ENCODE measurements at places on chromosomes 1 and 21. TPM values are rescaled to one million over a fixed set of nuclear protein-coding genes. Genes with fewer than 3 reads are reported as not detected.

- no peak overlapping the region for H3K4me3 ChIP-seq
- H3K27me3 ChIP-seq = no peaks in the 10 kb centered on the region
- no peaks in the 10 kb centered on the region for H3K36me3 ChIP-seq
These were observed 4.8 kb upstream of the EDARADD start for GRCh38 chr1:236389253-236389652.

DNA sequence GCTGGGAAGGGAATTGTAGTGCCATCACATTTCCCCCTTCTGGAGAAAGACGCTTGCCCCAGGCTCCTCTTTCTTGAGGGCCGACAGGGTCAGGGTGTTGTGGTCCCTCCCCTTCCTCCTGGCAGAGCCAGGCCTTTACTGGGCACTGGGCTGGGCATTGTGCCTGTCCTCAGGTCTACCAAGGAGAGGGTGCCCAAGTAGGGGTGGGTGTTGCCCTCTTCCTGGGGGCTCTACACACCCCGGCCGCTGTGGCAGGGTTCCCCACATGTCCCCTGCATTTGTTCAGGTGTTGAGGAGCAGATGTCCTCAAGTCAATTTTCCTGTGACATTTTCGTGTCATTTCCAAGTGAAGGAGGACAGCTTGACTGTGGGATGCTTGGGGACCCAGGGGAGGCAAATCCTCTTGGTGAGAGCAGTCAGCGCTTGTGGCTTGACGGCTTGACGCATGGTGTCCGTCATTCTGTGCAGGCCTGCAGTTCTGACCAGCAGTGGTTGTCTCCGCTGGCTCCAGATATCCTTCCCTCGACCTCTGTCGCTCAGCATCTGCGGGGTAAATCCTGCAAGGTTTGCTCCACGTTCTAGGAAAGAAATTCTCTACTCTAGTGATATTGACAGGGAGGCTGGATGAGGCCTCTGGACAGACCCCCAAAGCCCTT is 181.9 kb upstream of the VAMP3 start:
- no peaks in the 10 kb centered on the region for H3K4me1 ChIP-seq
- no peaks in the 10 kb centered on the region for H3K27me3 ChIP-seq
- H3K36me3 ChIP-seq = no peaks in the 10 kb centered on the region
- no peak overlapping the region for H3K4me3 ChIP-seq
- H3K27ac ChIP-seq = no peak overlapping the region

DNA sequence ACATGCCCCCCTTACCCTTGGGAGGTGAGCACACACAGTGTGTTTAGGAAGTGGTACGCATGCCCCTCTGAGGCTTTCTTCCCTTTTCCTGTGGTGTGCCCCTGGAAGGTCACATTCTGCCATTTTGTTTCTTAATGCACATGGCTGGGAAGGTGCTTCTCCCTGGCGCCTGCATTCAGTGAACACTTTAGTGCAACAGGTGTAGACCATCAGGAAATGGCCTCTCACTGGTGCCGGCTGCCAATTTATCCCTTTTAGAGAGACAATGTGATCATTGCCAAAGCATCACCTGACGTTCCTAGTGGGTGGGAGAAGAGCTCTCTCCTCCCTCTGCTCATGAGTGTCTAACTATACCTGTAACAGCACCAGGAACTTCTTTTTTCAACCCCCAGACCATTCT is 51.8 kb upstream of the PDE9A start:
- no peak for DNase-seq
- H3K27me3 ChIP-seq = no peaks in the 10 kb centered on the region
- H3K4me3 ChIP-seq = no peak overlapping the region
- H3K36me3 ChIP-seq = no peaks in the 10 kb centered on the region
- H3K4me1 ChIP-seq = no peaks in the 10 kb centered on the region
- H3K27ac ChIP-seq = no peak overlapping the region

GRCh38 chr1:179816196-179816960 is 61.2 kb downstream of the TOR1AIP2 start:
- peaks cover 18% of the 10 kb centered on the region for H3K4me1 ChIP-seq
- H3K27ac ChIP-seq = no peak overlapping the region
- peaks cover 20% of the 10 kb centered on the region for H3K27me3 ChIP-seq
- H3K36me3 ChIP-seq = no peaks in the 10 kb centered on the region
- peak; percentile 21 for DNase-seq
- H3K4me3 ChIP-seq = no peak overlapping the region

DNA sequence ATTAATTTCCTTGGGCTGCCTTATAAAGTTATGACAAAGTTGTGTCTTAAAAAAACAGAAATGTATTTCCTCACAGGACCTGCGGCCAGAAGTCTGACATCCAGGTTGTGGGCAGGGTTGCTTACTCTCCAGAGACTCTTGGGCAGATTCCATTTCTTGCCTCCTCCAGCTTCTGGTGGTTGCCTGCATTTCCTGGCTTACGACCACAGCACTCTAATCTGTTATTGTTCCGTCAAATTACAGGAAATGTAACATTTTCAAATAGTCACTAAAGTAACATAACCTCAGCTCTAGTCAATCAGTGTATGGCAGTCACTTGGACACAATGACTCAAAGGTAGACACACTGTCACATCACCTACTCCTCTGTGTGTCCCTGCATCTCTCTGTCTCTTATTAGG is 226.8 kb downstream of the DNAH14 start:
- peak; percentile 75 for DNase-seq
- no peaks in the 10 kb centered on the region for H3K4me1 ChIP-seq
- no peaks in the 10 kb centered on the region for H3K27me3 ChIP-seq

DNA sequence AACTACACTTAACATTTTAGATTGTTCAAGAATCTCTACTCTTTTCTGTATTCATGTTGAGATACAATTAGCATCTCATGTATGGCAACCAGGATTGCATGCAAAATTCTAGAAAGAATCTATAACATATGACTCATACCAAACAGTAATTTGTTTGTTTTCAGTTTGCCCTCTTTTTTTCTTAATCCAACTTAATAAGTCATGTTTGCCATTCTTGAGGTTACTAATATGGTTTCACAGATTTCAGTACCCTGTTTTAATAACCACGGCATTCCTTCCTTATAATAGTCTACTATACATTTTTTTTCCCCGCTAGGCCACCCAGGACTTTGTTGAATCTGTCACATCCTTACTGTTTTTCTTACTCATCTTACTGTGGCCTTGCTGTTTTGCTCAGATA is 140.8 kb downstream of the FMN2 start:
- H3K27ac ChIP-seq = peak overlapping the region; percentile 29
- peak; percentile 75 for DNase-seq
- peaks cover 12% of the 10 kb centered on the region for H3K4me1 ChIP-seq
- H3K4me3 ChIP-seq = no peak overlapping the region
- H3K27me3 ChIP-seq = no peaks in the 10 kb centered on the region

- no peak overlapping the region for H3K4me3 ChIP-seq
- no peak overlapping the region for H3K27ac ChIP-seq
- H3K36me3 ChIP-seq = no peaks in the 10 kb centered on the region
These were observed 13.5 kb downstream of the LDLRAP1 start for GRCh38 chr1:25556791-25557476.

DNA sequence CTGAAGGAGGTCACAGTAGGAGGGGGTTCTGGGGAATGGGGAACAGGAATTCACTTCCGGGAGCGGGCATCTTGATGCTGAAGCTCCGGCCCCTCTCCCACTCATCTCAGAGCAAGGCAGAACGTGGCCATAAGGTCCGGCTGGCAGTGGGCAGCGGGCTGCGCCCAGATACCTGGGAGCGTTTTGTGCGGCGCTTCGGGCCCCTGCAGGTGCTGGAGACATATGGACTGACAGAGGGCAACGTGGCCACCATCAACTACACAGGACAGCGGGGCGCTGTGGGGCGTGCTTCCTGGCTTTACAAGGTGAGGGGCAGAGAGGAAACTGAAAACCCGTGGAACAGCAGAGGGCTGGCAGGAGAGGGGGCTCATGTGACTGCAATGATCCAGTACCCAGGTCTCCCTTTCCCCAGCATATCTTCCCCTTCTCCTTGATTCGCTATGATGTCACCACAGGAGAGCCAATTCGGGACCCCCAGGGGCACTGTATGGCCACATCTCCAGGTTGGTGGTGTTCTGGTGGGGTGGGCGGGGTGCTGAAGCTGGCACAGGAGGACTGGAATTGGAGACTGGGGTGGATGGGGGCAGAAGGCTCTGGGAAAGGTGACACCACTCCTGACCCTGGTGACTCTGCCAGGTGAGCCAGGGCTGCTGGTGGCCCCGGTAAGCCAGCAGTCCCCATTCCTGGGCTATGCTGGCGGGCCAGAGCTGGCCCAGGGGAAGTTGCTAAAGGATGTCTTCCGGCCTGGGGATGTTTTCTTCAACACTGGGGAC is 3.0 kb downstream of the SLC27A3 start:
- H3K27ac ChIP-seq = no peak overlapping the region
- H3K4me1 ChIP-seq = peaks cover 11% of the 10 kb centered on the region
- no peak overlapping the region for H3K4me3 ChIP-seq
- no peaks in the 10 kb centered on the region for H3K27me3 ChIP-seq
- H3K36me3 ChIP-seq = no peaks in the 10 kb centered on the region

DNA sequence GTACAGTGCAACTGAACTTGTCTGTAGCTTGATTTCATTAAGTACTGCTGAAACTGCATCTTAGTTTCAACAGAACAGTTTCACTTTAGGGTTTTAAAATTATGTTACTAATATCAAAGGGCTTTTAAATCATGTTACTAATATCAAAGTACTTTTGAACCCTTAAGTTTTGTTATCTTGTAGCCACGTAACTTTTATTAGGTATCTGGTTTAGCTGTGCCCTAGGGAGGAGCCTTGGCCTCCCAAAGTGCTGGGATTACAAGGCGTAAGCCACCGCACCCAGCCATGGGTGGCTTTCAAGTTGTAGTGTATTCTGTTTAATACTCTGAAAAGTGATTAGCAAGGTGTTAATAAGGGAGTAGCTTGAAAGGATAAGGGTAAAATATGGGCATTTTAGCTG is 2.0 kb downstream of the KDM4A start:
- DNase-seq = no peak
- peaks cover 4% of the 10 kb centered on the region for H3K4me1 ChIP-seq
- peaks cover 6% of the 10 kb centered on the region for H3K36me3 ChIP-seq
- no peaks in the 10 kb centered on the region for H3K27me3 ChIP-seq
- H3K27ac ChIP-seq = no peak overlapping the region

GRCh38 chr1:31571340-31572295 is 4.7 kb upstream of the TINAGL1 start:
- no peak overlapping the region for H3K4me3 ChIP-seq
- peaks cover 37% of the 10 kb centered on the region for H3K4me1 ChIP-seq
- H3K27me3 ChIP-seq = no peaks in the 10 kb centered on the region
- H3K36me3 ChIP-seq = no peaks in the 10 kb centered on the region
- no peak overlapping the region for H3K27ac ChIP-seq

DNA sequence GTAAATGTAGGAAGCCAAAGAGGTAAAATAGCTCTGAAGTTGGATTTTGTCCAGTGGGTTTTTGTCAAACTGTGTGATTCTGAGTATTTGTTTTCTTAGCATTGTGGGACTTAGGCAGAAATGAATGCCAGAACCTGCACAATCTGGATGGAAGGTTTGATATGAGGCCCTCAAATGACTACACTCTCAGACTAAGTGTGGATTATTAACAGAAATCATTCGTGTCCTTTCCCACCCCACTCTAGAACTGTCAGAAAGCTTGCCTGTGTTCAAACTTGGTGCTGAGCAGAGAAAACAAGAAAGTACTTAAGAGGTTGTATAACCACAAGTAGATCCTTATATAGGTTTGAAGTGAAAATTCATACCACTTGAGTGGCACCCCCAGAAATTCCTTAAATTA is 88.5 kb downstream of the WDR3 start:
- DNase-seq = no peak
- no peak overlapping the region for H3K4me3 ChIP-seq
- H3K27me3 ChIP-seq = no peaks in the 10 kb centered on the region
- H3K36me3 ChIP-seq = no peaks in the 10 kb centered on the region
- H3K27ac ChIP-seq = no peak overlapping the region

GRCh38 chr1:46274225-46275029 is 26.9 kb downstream of the RAD54L start:
- H3K27ac ChIP-seq = no peak overlapping the region
- H3K4me1 ChIP-seq = no peaks in the 10 kb centered on the region
- no peak for DNase-seq
- peaks cover 24% of the 10 kb centered on the region for H3K36me3 ChIP-seq
- no peak overlapping the region for H3K4me3 ChIP-seq

DNA sequence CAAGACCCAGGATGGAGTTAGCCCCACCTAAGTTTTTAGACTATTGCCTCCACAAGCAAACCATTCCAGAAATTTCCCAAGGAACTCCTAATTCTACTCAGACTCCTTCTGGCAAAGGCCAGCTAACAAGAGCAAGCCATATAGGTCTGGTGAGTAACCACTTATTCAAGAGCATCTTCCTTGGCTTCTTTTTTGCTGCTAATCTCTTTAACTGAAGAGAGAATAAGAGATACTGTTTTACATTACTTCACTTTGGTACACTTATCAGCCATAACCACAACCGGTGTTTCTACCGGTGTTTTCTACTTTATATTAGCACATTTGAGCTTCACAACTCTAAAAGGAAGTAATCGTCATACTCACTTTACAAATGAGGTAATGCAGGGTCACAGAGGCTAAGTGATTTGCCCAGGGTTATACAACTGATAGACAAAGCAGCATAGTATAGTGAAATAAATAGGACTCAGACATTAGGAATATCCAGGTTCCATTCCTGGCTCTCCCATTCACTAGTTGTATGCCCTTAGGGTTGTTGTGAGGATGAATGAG is 1.7 kb upstream of the EPS15 start:
- H3K27ac ChIP-seq = no peak overlapping the region
- no peaks in the 10 kb centered on the region for H3K36me3 ChIP-seq

DNA sequence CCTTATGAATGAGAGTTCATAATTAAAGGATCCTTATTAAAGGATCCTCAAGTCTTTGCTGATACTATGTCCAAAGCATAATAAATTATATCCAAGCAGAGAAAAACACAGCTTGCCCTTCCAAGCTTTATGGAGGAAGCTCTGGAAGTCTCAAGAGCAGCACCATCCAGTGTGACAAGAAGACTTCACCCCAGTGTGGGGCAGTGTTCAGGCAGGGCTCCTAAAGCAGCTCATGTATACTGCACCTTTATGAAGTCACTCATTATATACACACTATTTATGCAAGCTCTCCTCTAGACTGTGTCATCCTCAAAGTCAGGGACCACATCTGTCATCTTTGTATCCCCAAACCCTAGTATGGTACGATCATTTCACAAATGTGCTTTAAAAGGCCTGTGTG is 11.9 kb upstream of the CCN1 start:
- H3K27ac ChIP-seq = no peak overlapping the region
- H3K4me3 ChIP-seq = no peak overlapping the region
- H3K36me3 ChIP-seq = no peaks in the 10 kb centered on the region

DNA sequence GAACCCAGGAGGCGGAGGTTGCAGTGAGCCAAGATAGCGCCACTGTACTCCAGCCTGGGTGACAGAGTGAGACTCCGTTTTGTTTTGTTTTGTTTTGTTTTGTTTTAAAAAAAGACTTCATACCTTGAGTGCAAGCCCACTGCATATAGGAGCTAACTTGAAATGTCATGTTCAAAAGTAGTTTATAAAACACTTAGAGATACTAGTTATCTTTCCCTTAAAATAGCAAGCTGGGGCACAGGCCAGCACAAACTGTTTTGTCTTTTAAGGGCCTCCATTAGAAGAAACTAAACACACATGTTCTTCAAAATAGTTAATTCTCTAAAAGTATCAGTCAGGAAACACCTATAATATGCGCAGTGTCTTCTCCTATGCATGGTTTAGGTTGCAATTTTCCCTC is 505.1 kb upstream of the TMPRSS15 start:
- no peaks in the 10 kb centered on the region for H3K4me1 ChIP-seq
- no peak for DNase-seq
- no peak overlapping the region for H3K4me3 ChIP-seq

Gene GNAT2
- polyA plus RNA-seq = 0.22 TPM

Gene TIAM1
- polyA plus RNA-seq = 0.94 TPM

Gene SLC30A10
- polyA plus RNA-seq = 0.02 TPM

Gene PCP4
- not detected for polyA plus RNA-seq

Gene TCHH
- polyA plus RNA-seq = not detected

Gene C1orf141
- not detected for polyA plus RNA-seq

Gene CLCA1
- polyA plus RNA-seq = 0.01 TPM

Gene C1orf116
- 0.01 TPM for polyA plus RNA-seq

Gene PKN2
- 26.8 TPM for polyA plus RNA-seq
